GDM1 (cell line): ENCODE measurements at places on chromosomes 16 and 17.

- DNase-seq = no peak
Observed at GRCh38 chr17:7215652-7216180, 3.9 kb downstream of the DLG4 start.

DNA sequence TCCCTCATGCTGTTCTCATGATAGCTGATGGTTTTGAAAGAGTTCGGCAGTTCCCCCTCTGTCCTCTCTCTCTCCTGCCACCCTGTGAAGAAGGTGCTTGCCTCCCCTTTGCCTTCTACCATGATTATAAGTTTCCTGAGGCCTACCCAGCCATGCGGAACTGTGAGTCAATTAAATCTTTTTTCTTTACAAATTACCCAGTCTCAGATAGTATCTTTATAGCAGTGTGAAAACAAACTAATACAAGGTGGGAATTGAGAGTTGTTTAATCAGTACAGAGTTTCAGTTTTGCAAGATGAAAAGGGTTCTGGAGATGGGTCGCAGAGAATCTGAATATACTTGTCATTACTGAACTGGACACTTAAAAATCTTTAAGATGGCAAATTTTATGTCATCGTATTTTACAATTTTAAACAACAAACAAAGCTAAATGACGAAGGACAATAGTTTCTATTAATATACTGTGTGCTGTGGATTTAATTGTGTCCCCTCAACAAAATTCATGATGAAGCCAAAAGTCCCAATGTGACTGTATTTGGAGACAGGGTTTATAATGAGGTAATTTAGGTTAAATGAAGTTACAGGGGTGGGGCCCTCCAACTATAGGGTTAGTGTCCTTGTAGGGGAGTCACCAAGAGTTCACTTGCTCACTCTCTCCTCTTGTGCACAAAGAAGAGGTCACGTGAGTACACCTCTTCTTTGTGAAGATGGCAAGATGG lies 4.4 kb downstream of the MT3 start:
- no peak for DNase-seq

GRCh38 chr16:76389126-76389525 lies 111.9 kb downstream of the CNTNAP4 start:
- DNase-seq = no peak

- no peak for DNase-seq
Observed at GRCh38 chr17:11356371-11356770, 115.4 kb downstream of the SHISA6 start.

DNA sequence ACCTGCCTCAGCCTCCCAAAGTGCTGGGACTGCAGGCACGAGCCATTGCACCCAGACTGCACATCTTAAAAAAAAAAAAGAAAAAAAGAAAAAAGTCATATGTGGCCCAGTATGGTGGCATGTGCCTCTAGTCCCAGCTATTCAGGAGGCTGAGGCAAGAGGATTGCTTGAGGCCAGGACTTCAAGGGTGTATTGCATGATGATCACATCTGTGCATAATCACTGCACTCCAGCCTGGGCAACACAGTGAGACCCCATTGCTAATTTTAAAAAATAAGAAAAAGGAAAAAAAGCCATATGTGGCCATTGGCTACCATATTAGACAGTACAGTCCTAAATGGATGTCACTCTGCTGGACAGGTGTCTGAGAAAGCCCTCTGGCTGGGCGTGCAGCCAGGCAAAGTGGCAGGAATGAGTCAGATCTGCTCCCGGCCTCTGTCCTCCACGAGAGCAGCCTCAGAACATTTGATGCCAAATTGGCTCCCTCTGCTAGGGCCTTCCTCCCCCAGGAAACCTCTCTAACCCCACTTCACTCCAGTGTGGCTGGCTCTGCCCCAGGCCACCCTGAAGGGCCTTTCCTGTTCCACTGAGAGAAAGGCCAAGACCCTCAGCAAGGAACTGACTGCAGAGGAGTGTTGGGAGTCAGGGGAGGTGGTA lies 14.7 kb downstream of the CA7 start:
- DNase-seq = no peak

DNA sequence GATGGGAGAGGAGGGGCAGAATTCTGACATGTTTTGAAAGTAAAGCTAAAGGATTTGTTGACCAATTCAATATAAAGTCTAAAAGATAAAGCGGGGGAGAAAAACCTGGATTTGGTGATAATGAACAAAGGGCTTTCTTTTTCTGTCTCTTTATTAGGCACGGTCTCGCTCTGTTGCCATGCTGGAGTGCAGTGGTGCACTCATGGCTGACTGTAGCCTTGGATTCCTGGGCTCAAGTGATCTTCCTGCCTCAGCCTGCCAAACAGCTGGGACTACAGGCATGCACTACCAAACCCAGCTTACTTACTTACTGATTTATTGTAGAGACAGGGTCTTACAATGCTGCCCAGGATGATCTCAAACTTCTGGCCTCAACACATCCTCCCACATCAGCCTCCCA lies 7.5 kb downstream of the CDR2 start:
- DNase-seq = no peak

GRCh38 chr16:66984892-66985311 lies 3.5 kb upstream of the CES4A start:
- no peak for DNase-seq

DNA sequence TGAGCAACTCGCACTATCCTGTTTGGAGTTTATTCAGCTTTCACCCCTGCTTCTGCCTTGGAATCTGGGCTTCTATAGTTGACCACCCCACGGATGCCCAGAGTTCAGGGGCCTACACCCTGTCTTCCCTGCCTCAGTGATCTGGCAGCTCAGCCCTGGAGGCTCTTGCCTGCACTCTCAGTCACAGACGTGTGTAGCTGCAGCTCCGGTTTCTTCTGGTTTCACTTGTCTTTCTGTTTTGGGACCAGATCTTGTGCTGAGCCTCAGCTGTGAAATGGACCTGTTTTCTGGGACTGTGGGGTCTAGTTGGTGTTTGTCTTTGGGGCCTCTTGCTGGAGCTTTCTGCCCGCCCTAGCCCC lies 5.8 kb downstream of the GPT2 start:
- DNase-seq = no peak

- DNase-seq = peak; percentile 68
Observed at GRCh38 chr17:7329997-7330637, 982 bp upstream of the NEURL4 start.

DNA sequence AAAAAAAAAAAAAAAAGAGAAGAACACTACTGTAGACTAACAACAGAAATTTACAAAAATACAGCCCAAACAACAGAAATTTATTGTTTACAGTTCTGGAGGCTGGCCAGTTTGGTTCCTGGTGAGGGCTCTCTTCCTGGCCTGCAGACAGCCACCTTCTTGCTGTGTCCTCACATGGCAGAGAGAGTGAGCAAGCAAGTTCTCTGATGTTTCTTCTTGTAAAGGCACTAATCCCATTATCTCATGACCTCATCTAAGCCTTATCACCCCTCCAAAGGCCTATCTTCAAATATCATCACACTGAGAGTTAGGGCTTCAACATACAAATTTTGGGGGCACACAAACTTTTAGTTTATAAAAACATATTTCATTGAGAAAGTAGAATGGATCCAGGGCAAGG lies 7.3 kb downstream of the ARSG start:
- DNase-seq = no peak

DNA sequence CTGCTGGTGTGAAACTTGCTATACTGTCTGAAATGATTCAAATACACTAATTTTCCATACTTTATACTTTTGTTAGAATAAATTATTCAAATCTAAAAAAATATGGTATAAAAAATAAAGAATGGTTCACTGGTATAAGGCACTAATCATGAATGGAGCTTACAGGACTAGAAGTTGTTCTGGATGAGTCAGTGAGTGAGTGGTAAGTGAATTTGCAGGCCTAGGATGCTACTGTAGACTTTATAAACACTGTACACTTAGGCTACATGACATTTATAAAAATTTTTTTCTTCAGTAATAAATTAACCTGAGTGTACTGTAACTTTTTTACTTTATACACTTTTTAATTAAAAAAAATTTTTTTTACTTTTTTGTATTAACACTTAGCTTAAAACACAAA lies 95.5 kb downstream of the MAP2K4 start:
- no peak for DNase-seq

DNA sequence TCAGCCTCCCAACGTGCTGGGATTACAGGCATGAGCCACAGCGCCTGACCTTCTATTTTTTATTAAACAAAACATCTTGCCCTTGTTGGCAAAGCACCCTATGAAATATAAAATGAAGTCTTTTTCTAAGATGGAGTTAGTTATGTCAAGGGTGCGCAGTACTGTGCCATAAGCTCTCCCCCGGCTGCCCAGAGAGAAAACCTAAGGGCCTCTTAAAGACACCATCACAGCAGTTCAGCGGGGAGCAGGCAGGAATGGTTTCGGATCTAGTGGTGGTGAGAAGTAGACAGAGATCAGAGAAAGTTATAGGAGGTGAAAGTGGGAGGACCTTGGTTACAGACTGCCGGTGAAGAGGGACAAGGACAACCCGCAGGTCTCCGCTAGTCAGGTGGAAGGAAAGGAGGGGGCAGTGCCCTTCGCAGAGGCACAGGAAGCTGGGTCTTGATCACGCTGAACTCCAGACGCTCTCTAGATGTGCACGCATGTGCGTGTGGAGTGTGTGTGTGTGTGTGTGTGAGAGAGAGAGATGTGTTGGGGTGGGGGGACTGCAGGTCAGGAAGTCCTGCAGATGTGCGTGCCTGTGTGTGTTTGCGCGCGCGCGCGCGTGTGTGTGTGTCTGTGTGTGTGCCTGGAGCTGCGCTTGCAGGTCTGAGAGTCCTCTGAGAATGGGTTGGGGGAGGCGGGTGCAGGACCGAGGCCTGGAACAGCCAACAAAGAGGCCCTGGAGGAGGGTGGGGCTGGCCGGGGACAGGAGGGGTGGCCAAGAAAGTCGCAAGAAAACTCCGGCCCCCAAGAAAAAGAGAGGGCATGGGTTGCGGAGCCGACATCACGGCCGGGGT lies 748 bp upstream of the CMTM3 start:
- DNase-seq = peak; percentile 60

DNA sequence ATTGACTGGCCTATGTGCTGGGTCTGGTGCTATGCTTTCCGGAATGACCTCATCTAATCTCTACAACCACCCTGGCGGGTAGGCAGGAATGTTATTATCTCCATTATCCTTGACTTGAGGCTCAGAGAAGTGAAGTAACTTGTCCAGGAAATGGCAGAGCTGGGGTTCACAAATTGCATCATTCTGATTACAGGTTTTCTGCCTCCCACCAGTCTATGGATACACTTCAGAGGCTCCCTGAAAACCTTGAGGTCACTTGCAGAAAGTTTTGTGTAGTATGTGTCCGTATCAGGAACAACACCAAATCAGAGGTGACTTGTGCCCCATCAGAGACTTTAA lies 19.1 kb downstream of the NOD2 start:
- DNase-seq = no peak

GRCh38 chr17:78865682-78866390 lies 25.2 kb upstream of the USP36 start:
- DNase-seq = peak; percentile 31

DNA sequence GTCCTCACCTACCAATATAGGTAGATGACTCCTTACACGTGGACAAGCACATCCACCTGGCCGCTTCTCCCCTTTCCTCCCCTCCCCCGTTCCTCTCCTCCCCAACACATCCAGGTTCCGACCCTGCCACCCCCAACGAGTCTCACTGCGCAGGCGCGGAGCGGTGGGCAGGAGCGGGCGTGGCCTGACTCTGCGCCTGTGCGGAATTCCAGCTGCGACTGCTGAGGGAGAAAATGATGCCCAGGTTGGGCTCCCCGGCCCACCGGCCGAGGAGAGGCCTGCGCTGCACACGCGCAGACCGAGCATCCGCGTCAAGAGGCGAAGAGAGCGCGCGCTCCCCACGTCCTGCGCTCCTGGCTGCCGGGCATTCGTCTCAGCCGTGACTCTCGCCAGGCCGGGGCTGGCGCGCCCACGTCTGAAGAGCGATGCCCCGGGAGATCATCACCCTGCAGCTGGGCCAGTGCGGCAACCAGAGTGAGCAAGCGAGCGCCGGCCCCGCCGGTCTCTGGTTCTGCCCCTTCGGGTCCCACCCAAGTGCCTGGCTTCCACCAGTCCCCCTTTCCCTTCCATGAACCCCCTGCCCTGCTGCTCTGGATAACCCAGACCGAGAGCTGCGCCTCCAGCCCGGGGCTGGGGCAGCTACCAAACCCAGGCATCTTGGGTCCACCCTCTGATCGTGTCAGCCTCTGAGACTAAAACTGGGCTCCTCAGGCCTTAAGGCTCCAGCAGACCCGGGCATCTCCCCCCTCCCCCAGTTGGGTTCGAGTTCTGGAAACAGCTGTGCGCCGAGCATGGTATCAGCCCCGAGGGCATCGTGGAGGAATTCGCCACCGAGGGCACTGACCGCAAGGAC lies at the start of gene TUBG2:
Gene TUBG2 (plus strand): TSS at position 206 of the 853 bp plus-strand sequence. CDS start 220 bp downstream, at position 426.
- DNase-seq = peak; percentile 56

DNA sequence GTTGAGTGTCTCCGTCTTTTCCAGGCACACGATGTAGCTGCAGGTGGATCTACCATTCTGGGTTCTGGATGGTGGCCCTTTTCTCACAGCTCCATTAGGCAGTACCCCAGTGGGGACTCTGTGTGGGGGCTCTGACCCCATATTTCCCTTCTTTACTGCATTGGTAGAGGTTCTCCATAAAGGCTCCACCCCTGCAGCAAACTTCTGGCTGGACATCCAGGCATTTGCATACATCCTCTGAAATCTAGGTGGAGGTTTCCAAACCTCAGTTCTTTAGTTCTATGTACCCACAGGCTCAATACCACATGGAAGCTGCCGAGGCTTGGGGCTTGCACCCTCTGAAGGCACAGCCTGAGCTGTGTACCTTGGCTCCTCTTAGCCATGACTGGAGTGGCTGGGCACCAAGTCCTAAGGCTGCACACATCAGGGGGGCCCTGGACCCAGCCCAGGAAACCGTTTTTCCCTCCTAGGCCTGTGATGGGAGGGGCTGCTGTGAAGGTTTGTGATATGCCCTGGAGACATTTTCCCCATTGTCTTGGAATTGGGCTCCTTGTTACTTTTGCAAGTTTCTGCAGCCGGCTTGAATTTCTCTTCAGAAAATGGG lies 14.0 kb downstream of the ABCC1 start:
- DNase-seq = no peak

DNA sequence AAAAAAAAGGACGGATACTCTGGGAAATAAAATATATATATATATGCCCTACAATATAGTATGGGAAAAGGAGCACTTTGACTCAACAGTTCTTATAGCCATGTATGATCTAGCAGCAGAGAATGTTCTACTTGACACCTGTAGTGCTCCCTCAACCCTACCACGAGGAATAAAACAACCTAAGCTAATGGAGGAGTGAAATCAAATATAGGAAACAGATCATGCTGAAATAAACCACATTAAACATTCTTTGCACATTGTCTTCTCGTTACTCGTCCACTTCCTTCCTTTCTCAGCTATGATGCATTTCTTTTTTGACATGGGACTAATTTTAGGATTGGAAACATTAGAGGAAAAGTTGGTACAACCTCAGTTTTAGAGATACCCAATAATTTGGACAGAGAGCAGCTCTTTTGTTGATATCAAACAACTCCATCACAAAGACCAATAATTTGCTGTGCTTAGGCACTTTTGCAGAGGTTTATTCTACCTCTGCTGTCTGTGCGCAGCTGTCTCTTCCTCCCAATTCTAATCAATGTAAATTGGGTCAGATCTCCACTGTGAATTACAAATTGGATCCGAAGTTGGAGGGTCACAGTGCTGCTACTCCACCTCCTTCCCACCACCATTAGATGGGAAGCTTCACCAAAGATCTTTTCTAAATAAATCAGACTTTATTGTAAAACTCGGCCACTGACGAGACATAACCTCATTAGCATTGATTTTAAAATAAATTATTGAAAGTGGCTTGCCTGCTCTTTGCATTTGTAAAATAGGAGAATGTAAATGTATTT lies 65.8 kb downstream of the SNX11 start:
- DNase-seq = no peak

GRCh38 chr17:16287563-16288027 lies 65.7 kb downstream of the CENPV start:
- peak; percentile 56 for DNase-seq
